ENCODE measurements at places on chromosomes 5 and 9.

DNA sequence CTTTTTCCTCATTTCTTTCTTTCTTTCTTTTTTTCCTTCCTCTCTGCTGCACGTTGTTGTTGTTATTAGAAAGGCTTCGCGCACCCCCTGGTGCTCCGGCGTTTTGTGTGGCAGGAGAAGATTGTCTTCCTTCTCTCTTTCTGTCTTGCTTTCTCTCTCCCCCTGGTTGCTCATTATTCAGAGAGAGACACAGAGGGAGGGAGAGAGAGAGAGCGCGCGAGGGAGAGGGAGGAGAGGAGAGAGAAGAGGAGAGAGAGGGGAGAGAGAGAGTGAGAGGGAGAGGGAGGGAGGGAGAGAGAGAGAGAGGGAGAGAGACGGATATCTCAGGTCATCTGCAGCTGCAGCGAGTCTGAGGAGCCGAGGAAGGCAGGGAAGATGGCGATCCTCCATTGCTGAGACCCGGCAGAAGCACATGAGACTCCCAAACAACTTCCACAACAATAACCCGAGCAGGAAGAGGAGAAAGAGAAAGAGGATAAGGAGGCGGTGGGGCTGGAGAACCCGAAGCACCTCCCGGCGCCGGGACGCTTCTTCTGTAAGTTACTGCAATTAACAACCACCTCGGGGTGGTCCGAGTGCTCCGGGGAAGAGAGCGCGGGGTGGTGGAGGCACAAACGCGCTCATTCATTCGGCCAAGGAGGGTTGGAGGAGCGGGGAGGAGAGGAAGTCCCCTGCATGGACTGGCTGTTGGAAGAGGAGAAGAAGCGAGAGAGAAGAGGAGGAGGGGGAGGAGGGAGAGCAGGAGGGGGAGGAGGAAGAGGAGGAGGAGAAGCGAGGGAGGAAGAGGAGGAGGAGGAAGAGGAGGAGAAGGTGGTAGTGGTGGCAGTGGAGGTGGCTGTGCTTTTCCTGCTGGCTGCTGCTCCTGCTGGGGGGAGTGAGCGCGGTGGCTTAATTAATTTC, at the start of gene ZNF462:
ZNF462 (plus strand) TSS at position 346 of the 900 bp plus-strand sequence. CDS start 60,218 bp downstream, outside the sequence.
- no peak for DNase-seq

GRCh38 chr9:86099701-86100364, 475 bp upstream of the GOLM1 start:
- DNase-seq: no peak

DNA sequence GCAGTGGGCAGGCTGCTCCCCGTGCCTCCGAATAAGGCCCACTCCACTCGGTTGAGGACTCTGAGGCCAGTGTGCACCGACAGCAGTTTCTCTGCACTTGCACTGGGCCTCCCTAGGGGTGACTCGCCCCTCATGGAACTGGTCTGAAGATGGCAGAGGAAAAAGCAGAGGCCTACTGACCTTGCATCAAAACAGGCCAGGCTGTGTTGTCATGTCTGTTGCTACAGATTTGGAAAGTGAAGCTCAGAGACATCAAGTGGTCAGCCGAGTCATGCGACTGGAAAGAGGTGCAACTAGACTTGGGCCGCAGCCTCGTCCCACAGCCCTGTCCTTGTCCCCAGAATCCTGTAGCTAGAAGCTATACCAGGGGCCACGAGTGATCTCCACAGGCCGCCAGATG, 78.3 kb downstream of the DCP2 start:
- no peak for DNase-seq

DNA sequence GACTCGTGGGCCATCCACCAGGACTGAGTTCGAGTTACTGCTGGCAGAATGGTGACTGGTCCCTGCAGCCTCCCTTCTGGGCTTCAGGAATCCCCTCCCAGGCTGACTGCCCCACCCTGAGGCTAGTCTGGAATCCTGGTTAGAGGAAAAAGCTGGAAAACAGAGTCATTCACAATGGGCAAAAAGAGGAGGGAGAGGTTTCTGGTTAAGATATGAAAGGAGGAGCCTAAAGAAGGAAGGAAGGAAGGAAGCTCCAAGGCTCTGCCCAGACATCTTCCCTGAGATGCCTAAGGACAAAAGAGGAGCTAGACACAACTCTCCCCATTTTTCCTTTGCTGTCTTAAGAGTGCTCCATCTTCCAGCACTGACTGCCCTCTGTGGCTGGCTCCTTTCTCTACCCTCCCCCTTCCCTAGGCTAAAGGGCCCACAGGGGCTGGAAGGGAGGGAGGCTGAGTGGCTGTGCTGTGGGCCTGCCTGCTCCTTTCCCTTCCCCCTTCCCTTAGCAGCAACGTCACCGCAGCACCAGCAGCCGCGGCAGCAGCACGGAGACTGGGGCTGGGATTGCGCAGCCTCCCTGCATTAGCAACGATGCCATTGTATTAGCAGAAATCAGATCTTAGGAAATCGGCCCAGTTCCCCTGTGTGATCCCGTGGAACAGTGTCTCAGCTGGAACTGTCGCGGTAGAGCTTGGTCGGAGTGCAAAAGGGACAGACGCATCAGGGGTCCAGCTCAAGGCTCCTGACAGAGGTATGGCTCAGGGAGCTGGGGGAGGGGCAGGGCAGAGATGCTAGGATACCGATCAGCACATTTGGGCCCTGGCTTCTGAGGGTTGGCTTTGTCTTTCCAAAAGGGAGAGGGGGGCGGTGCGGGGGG, 48.7 kb downstream of the RUSC2 start:
- DNase-seq: no peak

DNA sequence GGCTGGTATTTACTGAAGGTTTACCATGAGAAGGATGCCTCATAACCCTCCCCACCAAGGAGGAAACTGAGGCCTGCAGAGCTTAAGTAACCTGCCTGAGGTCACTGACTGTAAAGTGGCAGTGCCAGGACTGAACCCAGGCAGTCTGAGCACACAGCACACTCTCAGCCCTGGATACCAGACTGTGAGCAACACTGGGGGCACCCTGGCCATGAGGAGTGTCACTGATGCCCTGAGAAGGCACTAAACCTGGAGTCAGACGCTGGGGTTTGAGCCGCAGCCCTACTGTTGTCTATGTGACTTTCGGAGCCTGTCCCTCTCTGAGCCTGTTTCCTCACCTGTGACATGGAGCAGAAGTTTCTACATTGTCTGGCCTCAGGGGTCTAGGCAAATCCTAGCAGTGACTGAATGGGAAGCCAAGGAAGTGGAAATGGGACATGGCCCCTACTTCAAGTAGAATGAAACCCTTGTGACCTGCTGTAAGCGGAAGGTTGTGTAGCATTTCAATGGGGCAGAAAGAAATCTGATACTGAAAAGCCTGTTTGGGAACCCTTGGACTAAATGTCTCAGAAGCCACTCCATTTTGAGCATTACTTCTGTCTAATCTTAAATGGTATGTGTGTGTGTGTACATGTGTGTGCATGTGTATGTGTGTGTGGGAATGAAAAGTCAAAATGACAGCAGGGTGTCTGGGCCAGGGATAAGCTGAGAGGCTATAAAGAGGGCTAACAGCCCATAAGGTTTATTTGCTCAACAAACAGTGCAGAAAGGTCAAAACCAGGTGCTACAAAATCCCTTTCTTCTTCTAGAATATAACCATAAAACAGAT, 36.0 kb downstream of the B4GALT1 start:
- DNase-seq: no peak

- no peak for DNase-seq
These were observed 75.4 kb upstream of the SELENOP start for GRCh38 chr5:42887097-42887496.

DNA sequence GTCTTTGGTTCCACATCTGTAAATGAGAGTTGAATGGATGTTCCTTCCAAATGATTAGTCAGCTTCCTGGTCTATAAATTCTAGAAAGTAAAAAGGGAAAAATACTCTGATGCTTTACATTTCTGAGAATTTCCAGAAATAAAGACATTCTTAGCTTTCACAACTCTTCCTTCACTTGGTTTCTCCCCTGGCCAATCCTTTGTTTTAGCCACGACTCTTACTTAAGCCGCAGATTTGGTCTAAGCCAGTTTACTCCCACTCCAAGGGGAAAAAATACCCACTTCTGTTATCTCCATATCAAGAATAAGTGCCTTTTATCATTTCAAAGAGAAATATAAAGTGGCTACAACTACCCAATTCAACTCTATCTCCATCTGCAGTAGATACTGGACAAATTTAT, 29.7 kb downstream of the PWWP2A start:
- DNase-seq: no peak

DNA sequence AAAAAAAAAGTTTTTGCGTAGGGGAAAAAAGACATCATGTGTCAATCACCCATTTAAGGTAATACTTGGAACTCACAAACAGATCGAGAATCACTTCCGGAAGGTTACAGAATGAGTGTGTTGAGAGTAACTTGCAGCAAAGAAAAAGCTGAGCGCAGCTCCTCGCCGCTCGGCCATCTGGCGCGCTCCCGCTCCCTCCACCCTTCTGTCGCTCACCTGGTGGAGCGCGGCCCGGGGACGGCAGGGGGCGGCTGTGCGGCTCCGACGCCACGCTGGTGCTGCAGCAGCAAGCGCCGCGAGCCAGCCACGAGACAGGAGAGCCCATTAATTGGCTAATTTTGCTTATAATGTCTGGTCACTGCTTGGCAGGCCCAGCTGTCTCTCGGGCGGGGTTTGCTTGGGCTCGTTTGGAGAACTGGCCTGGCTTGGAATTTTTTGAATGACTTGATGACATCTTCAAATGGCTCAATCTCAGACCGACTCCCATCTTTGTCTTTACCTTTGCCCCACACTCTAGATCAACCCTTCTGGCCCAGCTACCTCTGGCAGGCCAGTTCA, 601.8 kb downstream of the CCDC171 start:
- no peak for DNase-seq

DNA sequence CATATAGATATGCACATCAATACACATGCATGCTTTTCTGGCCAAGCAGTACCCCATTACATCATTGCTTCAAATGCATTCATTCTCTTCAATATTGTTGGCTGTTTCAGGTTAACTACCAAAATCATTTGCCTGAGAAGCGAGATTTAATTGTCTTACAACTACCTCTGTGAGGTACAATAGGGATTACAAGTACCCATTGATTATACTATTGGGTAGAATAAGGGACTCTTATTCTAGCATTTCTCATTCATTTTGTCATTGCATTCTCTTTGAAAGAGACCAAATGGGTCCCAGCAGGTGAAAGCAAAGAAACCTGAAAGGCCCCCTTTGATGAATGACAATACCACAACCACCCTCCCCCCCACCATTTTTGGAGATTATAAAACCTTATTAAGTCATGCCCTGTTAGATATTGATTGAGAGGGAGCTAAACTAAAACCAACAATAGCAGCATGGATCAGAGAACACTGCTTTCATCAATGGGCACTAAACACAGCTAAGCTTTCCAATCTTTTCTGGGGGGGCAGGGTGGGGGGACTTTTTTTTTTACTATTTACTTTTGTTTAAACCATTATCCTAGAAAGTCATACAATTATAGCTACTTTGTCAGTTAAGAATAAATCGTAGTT, 375.0 kb upstream of the CCNH start:
- no peak for DNase-seq

DNA sequence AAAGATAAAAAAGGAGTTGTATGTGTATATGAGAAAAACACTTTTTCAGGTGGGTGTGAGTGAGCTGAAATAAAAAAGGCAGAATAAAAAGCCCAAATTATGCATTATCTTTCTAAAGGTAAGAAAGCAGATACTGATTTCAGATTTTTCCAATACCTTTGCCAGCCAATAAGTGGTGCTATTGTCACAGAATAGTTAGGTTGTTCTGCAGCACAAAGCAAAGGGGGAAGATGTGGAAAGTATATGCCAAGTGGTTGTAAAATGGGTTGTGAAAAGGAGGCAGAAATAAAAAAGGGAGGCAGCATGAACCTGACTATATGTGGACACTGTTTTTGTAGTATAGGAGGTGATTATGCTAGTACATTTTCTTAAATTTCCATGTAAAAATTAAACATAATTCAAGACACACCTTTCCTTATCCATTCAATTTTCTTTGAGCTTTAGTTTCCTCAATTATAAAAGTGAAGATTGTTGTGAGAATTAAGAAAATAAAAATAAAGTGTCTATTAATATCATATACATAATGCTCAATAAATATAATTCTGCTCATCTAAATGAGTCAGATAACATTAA, 106.7 kb downstream of the SMIM15 start:
- no peak for DNase-seq

DNA sequence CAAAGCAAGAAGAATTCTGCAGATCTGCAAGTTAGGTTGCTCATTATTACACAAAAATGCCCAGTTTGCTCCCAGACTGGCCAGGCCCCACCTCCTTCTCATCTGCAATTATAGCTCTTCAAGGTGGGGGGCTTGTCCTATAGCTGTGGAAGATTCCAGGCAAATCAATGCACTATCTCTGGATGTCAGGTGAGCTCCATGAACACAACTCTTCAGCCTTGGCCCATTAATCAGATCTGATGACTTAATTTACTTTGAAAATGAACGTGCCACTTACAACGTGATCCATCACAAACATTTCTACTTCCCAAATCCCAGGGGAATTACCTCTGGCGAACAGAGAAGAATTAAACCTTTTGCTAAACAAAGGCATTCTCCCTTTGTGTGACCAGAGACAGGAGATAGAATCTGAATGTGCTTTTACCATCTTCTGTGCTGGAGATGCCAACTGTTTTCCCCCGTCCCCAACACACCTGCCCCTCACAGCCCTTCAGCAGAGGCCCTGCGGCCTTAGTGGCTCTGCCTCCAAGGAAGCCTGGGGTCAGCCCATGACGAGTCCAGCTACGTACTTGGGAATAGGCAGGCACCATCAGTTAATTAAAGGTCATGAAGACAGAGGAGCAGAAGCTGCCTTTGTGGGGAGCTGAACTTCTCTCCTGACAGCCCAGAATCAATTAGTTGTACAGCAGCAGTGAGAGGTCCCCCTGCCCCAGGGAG, 60.5 kb downstream of the SNX18 start:
- DNase-seq: no peak

DNA sequence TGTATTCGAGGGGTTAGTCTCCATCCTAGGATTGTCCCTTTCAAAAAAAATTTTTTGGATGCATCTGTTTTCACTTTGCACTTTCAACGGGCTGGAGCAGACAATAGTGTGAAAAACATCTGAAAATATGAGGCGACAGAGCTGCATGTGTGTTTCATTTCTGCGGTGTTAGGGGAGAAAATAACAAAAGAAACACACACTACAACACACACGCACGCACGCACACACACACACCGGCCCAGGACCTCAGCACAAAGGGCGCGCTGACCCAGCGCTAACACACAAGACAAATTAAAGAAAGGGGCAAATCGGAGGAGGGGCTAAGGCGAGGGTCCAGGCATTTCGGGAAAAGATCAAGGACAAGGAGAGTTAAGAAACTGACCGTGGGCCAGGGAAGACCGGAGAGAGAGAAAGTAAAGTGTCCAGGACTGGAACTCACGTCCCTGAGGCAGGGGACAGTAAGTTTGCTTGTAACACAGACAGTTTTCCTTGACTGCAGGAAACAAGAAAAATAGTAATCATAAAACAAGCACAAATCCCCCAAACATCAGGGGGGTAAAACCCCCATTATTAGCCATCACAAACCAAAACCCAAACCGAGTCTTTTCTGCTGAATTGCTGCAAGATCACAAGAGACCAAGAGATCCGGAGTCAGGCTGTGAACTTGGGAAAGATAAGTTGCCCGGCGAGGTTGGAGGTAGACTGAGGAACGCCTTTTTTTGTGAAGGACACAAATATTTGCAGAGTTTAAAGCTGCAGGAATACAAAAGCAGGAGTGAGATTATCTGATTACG, 302.1 kb downstream of the PARP8 start:
- DNase-seq: no peak

GRCh38 chr5:150329881-150330876, 27.3 kb upstream of the TCOF1 start:
- DNase-seq: no peak

GRCh38 chr5:141517312-141517711, 28.4 kb downstream of the PCDHGC5 start:
- DNase-seq: no peak

GRCh38 chr5:173613433-173614159, 2.9 kb downstream of the BOD1 start:
- no peak for DNase-seq

GRCh38 chr5:124436294-124436693, 310.1 kb downstream of the ZNF608 start:
- no peak for DNase-seq

Data from stimulated activated CD4-positive, alpha-beta T cell treated with anti-CD3 and anti-CD28 coated beads, Interleukin-1b, Interleukin-23, amount 100 ng/mL, for 4 hours (primary cell).